CD4-positive, CD25-positive, alpha-beta regulatory T cell (primary cell): ENCODE measurements at places on chromosomes 1 and 21. TPM values are rescaled to one million over a fixed set of nuclear protein-coding genes. Genes with fewer than 3 reads are reported as not detected.

- peaks cover 15% of the 10 kb centered on the region for H3K4me1 ChIP-seq
- peak within 1 kb of the TSS; percentile 62 for H3K4me3 ChIP-seq
- peaks cover 1% of the 10 kb centered on the region for H3K27me3 ChIP-seq
- peak; percentile 18 for DNase-seq
- no peak within 1 kb of the TSS for H3K27ac ChIP-seq
Measured at GRCh38 chr1:247415423-247416361, at the start of gene NLRP3. TSS of gene NLRP3 (plus strand) at chr1:247416173. CDS start at chr1:247418801, 2,628 bp downstream.

- no peaks in the 10 kb centered on the region for H3K36me3 ChIP-seq
- no peak overlapping the region for H3K27ac ChIP-seq
- DNase-seq = no peak
- H3K4me3 ChIP-seq = no peak overlapping the region
Measured at GRCh38 chr21:40563900-40564299, 283.1 kb downstream of the DSCAM start.

DNA sequence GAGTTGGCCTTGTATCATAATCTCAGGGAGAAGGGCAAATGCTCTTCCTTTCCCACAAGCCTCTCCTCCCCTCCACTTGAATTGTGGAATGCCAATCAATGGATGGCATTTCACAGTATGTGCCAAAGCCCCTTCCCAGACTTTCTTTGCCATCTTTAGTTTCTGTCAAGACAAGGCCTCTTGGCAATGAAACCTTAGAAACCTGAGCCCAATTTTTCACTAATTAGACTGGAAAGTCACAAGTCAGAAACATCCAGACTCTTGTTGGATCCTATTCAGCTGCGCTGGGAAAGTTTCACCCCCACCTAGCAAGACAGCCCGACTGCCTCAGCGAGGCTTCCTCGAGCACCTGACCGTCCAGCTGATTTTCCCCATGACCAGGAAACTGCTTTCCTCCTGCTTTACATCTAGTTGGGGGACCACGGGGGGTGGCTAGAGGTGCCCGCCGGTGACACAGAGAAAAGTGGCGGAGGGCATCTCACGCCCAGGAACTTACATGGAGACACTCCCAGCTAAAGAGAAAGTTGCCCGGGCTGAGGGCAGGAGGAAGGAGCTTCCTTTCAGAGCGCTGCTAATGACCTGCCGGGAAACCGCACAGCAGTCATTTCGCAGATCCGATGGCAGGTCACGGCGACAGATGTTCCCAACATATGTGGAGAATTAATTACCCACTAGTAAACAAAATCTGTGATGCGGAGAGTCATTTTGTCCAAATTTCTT, 302.6 kb upstream of the RRP15 start:
- DNase-seq = no peak
- no peak overlapping the region for H3K27ac ChIP-seq
- H3K4me3 ChIP-seq = no peak overlapping the region
- H3K36me3 ChIP-seq = no peaks in the 10 kb centered on the region
- no peaks in the 10 kb centered on the region for H3K4me1 ChIP-seq
- no peaks in the 10 kb centered on the region for H3K27me3 ChIP-seq

Gene AIRE
- 0.39 TPM for total RNA-seq

Gene FAM72B
- 1.3 TPM for total RNA-seq

Gene VASH2
- 1.7 TPM for total RNA-seq

DNA sequence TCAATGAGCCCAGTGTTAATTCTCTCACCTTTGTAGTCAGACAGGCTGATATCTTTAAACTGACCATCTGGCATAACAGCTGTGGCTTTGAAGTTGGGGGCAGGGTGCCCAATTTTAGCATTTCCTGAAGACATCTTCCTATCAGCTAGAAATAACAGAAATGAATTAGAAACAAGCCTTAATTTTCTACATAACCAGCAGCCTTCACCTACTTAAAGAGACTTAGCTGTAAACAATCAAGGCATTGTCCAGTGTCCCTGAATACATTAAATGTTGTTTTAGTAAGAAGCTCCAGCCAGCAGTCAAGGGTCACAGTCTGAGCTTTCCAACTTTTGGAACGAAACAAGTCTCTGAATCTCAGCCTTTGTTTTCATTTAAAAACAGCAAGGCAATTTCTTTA, 2.8 kb downstream of the PRDX1 start:
- H3K36me3 ChIP-seq = peaks cover 32% of the 10 kb centered on the region
- peak overlapping the region; percentile 60 for H3K4me3 ChIP-seq
- H3K27ac ChIP-seq = no peak overlapping the region
- no peaks in the 10 kb centered on the region for H3K27me3 ChIP-seq

GRCh38 chr1:71093938-71094337, 13.1 kb upstream of the ZRANB2 start:
- peaks cover 3% of the 10 kb centered on the region for H3K27me3 ChIP-seq
- no peak overlapping the region for H3K27ac ChIP-seq
- H3K4me3 ChIP-seq = no peak overlapping the region

DNA sequence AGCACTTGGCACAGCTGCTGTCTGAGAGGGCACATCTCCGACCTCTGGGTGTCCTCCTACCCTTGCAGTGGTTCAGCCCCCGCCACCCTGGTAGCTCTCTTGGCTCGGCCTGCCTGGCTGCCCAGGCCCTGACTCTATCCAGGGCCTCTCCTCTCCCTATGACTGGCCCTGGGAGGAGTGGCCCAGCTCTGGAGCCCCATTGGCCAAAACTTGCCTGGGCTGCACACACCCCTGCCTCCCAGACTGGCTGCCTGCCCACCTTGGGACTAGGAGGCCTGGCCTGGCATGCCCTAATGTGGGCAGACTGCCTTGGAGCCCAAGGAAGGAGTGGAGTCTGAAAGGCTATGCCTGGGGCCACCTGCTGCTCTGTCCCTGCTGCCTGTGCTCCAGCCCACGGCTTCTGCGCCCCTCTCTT, 33.6 kb downstream of the ACOT11 start:
- H3K27me3 ChIP-seq = no peaks in the 10 kb centered on the region
- H3K4me1 ChIP-seq = no peaks in the 10 kb centered on the region
- H3K4me3 ChIP-seq = no peak overlapping the region
- no peak overlapping the region for H3K27ac ChIP-seq
- no peak for DNase-seq

DNA sequence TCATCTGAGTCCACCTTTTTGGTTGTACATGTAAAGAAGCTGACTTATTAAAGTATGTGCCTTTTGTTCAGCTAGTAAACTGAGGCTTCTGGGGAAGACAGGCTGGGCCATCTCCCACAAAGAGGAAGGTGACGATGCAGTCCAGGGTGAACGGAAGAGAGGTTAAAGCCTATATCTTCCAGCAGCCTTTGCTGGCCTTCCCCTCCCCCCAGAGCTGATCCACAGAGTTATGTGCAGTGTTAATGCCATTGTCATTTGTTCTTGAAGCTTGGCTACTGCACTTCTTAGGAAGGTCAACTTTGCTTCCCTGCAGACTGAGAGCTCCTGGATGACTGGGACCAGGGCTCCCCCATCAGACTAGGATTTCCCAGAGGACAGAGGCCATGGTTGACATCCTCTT, 2.2 kb downstream of the SLC30A2 start:
- peaks cover 17% of the 10 kb centered on the region for H3K27me3 ChIP-seq
- no peak overlapping the region for H3K4me3 ChIP-seq
- no peak overlapping the region for H3K27ac ChIP-seq
- no peak for DNase-seq

- peaks cover 11% of the 10 kb centered on the region for H3K36me3 ChIP-seq
- DNase-seq = no peak
- H3K27ac ChIP-seq = no peak overlapping the region
- H3K4me3 ChIP-seq = no peak overlapping the region
- H3K27me3 ChIP-seq = no peaks in the 10 kb centered on the region
Measured at GRCh38 chr21:29164323-29164942, 34.0 kb downstream of the MAP3K7CL start.

DNA sequence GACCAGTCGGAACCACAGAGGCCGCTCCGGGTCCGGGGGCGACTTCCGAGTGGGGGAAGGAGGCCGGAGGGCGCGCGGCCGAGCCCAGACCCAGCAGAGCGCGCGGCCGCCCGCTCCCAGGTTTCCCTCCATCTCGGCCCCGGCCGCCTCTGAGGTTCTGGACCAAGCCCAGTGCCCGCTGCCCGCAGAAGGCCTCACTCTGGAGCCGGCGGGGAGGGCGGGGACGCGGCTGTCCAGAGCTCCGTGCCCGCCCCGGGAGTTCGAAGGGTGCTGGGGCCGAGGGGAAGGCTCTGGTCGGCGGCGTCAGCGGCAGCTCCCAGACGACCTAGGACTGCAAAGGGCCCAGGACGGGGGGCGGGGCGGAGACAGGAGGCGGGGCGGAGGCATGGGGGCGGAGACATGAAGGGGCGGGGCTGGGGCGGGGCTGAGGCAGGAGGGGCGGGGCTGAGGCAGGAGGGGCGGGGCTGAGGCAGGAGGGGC, 48.0 kb upstream of the SLC19A1 start:
- peak overlapping the region; percentile 58 for H3K27ac ChIP-seq
- H3K4me1 ChIP-seq = peaks cover 22% of the 10 kb centered on the region
- H3K27me3 ChIP-seq = peaks cover 15% of the 10 kb centered on the region
- DNase-seq = peak; percentile 64

Gene CD48
- 290 TPM for total RNA-seq

Gene NUDC
- total RNA-seq = 41.2 TPM

Gene LHX8
- not detected for total RNA-seq

Gene RIMKLA
- not detected for total RNA-seq

DNA sequence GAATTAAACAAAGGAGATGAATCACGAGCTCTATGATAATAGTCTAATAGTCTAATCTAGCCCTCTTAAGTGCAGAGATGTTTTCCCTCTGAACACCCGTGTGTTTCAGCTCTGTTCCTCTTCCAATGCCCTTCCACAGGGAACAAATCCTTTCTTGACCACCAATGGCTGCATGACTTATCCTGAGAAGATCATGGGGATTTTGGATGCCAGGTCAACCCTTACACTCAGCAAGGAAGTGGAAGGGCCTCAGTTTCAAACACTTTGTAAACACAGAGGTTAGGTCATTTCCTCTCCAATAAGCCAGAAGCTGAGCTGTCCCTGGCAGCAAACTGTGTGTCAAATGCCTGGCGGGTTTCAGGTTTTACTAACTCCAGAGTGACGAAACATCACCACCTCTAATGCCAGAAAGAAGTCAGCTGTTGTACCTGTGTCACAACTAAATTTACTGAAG, 200.0 kb downstream of the GABPA start:
- H3K4me3 ChIP-seq = no peak overlapping the region
- peak; percentile 14 for DNase-seq
- H3K4me1 ChIP-seq = no peaks in the 10 kb centered on the region
- H3K27ac ChIP-seq = no peak overlapping the region

DNA sequence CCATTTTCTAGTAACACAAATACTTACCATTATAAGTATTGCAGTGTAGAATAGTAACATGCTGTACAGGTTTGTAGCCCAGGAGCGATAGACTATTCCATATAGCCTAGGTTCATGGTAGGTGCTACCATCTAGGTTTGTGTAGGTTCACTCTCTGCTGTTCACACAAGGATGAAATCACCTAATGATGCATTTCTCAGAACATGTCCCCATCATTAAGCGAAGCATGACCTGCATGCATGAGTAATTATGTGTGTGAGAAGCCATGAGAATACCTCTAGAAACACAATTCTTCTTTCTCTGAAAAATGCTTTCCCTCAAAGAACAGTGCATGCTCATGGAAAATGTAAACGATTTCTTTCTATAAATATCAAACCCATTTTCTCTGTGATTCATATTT, 69.3 kb downstream of the NR5A2 start:
- peaks cover 5% of the 10 kb centered on the region for H3K27me3 ChIP-seq
- DNase-seq = no peak

Gene ZNF648
- total RNA-seq = not detected

- H3K36me3 ChIP-seq = no peaks in the 10 kb centered on the region
- H3K4me1 ChIP-seq = no peaks in the 10 kb centered on the region
- no peaks in the 10 kb centered on the region for H3K27me3 ChIP-seq
- no peak overlapping the region for H3K4me3 ChIP-seq
Measured at GRCh38 chr21:45094412-45094811, 20.0 kb downstream of the ADARB1 start.

GRCh38 chr1:198937231-198938031, 298.6 kb downstream of the PTPRC start:
- peak overlapping the region; percentile 96 for H3K4me3 ChIP-seq
- peak; percentile 91 for DNase-seq
- H3K27ac ChIP-seq = peak overlapping the region; percentile 85
- no peaks in the 10 kb centered on the region for H3K36me3 ChIP-seq
- no peaks in the 10 kb centered on the region for H3K27me3 ChIP-seq

GRCh38 chr1:156845055-156845952, 13.6 kb downstream of the INSRR start:
- H3K4me3 ChIP-seq = no peak overlapping the region
- peak; percentile 27 for DNase-seq
- peaks cover 21% of the 10 kb centered on the region for H3K27me3 ChIP-seq
- peaks cover 19% of the 10 kb centered on the region for H3K4me1 ChIP-seq
- no peaks in the 10 kb centered on the region for H3K36me3 ChIP-seq
- H3K27ac ChIP-seq = no peak overlapping the region

GRCh38 chr1:7582460-7582972, 188.6 kb upstream of the VAMP3 start:
- no peaks in the 10 kb centered on the region for H3K4me1 ChIP-seq
- H3K27me3 ChIP-seq = no peaks in the 10 kb centered on the region
- no peaks in the 10 kb centered on the region for H3K36me3 ChIP-seq
- no peak overlapping the region for H3K27ac ChIP-seq
- no peak overlapping the region for H3K4me3 ChIP-seq

Gene SLAMF9
- total RNA-seq = not detected

Gene FBXO44
- 43.7 TPM for total RNA-seq

Gene ABL2
- 16.4 TPM for total RNA-seq

DNA sequence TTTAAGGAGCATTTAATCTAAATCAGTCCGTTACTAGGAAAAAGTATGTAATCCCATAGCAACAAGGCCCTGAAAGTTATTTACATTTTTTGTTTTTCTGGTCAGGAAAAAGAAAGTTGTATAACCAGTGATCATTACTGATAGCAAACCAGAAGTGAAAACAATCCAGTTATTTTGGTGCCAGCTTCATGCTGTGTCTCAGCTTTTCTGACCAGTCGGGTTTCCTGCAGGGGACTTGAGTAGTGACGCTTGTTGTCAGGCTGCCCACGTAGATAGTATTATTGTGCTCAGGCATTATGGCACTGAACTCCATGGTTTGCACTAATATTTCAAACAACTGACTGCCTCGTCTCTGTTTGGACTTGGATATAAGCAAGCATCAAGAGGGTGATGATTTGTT, 55.2 kb downstream of the SASS6 start:
- peaks cover 78% of the 10 kb centered on the region for H3K36me3 ChIP-seq
- no peak overlapping the region for H3K27ac ChIP-seq
- no peaks in the 10 kb centered on the region for H3K4me1 ChIP-seq
- DNase-seq = no peak

Gene AMY2A
- total RNA-seq = not detected

Gene DHDDS
- 40.3 TPM for total RNA-seq

DNA sequence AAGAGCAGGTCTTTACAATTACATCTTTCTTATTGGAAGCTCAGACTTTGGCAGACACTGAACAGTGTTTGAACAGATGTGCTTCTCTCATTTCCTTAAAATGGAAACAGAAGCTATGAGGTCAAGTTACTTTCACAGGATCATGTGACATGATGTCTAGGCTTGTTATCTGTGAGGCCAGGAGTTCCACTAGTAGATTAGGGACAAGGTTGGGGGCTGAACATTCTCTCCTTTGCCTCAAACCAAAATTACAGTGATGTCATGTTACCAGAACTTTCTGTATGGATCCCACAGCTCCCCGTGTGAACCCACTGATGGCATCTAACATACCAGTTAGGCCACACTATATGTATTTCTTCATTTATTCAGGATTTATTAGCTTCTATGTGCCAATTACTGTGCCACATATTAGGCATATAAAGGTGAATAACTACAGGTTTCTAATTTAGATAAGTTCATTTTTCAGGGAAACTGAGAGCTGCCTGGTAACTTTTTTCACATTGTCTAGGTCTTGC, 6.0 kb downstream of the DYNLT5 start:
- peaks cover 18% of the 10 kb centered on the region for H3K27me3 ChIP-seq
- DNase-seq = no peak
- H3K36me3 ChIP-seq = no peaks in the 10 kb centered on the region
- H3K4me3 ChIP-seq = no peak overlapping the region
- H3K27ac ChIP-seq = no peak overlapping the region
